ENCODE measurements at places on chromosomes 4 and X.

GRCh38 chr4:21765810-21766407 is 182.7 kb downstream of the KCNIP4 start:
- DNase-seq: peak; percentile 18

DNA sequence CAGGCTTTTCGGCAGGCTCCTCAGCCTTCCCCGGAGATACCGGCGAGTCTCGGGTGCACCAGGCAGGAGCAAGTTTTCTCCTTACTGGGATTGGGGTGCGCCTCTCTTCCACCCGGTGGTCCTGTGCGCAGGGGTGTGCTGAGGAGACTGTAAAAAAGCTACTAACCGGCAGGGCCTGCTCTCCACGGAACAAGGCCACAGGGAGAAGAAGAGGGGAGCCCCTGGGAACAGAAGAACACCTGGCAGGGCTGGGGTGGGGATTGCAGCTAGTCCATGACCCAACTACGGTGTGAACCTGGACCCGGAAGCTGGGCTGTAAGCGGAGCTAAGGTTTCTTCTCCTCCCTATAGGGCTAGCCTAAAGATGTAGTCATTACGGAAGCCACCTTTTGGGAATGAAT is 17.7 kb upstream of the ZIC3 start:
- DNase-seq: no peak

GRCh38 chr4:89123451-89123851 is 12.1 kb downstream of the TIGD2 start:
- no peak for DNase-seq

DNA sequence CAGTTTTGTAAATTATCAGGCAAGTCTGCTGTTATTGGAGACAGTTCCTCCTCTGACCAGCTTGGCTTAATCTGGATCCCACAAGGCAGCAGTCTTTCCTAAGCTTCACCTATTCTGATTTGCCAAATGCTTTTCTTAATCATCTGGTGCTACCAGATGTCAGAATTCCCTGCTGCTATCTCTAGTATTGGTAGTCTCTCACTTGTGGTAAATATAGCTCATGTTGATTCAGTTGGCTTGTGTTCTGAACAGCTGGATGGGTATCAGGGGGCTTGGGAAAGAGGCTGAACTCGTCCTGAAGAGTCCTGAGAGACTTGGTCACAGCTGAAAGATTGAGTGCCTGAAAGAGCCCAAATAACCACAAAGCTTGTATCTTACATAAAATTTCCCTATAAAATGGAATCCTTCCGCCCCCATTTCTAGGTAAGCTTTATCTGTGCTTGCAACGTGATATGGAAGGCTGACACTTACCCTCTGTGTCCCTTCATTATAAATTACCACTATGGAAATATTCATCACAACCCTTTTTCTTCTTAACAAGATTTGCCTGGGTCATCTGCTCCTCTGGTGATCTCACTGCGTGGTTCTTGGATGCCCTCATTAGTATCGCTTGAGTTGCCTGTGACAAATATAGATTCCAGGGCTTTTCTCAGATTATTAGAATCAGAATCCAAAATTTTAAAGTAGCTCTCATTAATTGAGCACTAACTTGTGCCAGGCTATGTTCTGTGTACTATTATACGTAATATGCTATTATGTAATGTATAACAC is 104.1 kb upstream of the GPRIN3 start:
- DNase-seq: no peak

DNA sequence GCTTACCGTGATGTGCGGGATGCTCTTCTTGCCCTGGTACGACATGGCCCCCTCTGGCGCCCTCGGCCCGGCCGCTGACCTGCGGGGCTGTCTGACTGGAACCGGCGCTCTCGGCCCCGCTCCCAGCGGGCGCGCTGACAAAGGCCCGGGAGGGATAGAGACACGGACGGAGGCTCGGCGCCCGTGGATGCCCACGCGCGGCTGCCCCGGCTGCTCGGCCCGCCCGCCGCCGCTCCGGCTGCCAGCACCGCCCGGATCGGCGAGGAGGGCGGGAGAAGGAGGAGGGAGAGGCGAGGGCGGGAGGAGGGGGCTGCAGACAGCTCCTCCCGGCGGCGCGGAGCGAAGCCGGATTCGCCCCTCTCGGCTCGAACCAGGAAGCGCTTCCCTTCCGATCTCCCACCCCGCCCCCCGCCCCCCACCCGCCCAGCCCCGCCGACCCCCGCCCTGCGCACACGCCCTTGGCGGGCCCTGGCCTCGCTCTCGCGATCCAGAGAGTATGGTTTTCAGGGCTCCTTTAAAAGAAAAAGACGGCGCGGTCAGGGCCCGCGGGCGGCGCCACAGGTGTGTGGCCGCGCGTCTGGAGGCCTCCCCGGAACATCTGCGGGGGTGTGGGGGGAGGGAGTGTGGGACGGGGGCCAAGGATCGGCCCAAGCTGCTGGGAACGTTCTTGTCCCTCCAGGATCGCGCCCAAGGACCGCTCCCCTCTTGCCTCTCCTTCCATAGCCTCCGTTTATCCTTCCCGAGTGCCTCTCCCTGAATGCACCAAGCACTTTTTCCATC is 4.5 kb downstream of the CRMP1 start:
- no peak for DNase-seq

- no peak for DNase-seq
Observed at GRCh38 chr4:168383510-168383909, 65.0 kb upstream of the DDX60 start.

DNA sequence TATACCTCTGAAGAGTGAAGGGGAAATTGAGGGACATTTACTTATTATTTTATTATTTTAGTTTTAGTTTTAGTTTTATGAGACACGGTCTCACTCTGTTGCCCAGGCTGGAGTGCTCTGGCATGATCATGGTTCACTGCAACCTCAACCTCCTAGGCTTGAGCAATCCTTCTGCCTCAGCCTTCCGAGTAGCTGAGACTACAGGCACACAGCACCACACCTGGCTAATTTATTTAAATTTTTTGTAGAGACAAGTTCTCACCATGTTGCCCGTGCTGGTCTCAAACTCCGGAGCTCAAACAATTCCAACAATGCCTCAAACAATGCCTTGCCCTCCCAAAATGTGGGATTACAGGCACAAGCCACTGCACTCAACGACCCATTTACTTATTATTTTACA is 68.4 kb upstream of the BMP2K start:
- no peak for DNase-seq

DNA sequence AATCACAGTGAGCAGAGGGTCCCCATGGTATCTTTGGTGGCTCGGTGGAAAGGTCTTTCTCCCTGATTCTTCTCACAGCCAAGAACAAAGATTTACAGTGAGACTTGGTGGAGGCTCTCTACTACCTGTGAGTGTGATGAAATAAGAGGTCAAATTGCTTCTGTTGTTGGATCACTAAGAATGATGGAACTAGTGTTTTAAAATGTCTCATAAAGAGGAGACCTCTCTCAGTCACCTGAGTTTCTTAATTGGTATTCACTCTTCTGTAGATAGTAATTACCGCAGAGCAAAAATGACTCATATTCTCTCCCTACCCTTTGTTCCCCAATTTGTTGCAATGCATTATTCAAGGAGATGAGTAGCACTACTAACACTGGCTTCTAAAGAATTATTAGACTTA is 100.9 kb upstream of the TBC1D9 start:
- DNase-seq: no peak

DNA sequence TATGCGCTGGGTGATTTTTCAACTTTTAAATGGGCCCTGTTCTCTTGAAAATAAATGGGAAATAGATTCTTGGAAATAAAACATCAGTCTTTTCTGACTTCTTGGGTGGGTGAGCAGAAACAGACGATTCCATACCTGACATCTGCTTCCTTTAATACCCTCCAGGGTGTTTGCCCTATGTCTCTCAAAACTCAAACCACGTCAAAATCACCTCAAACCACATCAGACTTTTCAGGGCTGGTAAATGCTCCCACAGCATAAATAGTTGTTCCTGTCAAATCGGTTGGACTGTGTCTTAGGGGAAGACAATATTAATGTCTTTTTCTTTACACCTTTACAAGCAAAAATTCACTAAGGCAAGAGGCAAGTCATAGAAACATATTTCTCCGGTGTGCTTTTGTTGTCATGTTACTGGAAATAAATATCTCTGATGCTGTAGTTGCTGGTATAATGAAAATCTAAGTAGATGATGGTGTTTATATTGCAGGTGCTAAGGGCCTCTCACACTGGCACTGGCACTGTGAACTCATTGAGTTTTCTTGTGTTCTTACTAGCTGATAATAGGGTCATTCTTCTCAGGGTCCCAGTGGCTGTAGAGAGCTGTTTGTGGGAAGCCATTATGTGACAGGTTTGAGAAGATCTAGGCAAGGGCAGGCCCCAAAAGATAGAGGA is 380.4 kb downstream of the RAPGEF2 start:
- DNase-seq: no peak

DNA sequence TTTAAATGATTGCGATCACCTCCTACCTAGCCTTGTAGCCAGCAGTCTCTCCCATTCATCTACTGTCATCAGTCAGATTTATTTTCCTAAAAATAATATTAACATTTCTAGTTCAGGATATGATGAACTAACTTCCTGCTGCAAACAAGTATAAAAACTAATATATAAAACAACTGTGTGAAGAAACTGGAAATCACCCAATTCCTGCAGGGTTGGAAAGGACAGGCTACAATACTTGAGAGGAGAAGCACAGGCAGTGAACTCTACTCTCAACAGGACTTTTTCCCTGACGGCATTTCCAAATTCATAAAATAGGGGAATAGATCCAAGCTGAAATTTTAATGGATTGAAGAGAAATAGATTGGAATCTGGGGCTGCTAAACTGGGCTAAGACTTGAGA is 14.2 kb upstream of the BBS12 start:
- DNase-seq: no peak
